ENCODE measurements at places on chromosomes 5 and 9.

- no peak for DNase-seq
These were observed 78.8 kb upstream of the SPRY4 start for GRCh38 chr5:142403583-142403982.

GRCh38 chr5:402615-403359, 40.2 kb upstream of the EXOC3 start:
- no peak for DNase-seq

DNA sequence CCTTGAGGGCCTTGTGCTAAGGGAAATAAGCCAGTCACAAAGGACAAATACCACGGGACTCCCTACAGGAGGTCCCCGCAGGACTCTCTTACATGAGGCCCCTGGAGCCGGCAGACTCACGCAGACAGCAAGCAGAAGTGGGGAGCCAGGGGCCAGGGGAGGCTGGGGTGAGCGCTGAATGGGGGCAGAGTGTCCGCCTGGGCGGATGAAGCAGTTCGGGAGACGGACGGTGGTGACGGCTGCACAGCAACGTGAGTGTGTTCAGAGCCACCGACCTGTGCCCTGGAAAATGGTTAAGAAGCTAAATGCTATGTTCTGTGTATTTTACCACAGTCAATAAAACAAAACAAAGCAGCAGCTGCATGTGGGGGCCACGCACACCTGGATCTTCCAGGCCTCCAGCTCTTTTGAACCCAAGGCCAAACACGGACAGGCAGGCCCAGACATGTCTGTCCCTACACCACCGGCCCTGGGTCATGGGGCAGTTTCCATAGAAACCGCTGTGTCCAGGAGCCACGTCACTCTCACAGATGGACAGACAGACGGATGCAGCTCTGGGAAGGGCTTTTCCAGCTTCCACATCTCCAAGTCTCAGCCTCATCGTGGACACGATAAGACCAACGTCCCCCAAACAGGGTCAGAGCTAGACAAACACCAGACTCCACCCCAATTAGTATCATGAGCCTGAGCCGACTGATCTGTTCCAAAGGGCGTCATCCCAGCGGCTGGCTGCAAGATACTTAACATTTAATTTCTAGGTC, 103.9 kb downstream of the VAV2 start:
- no peak for DNase-seq

- DNase-seq: no peak
These were observed 80.6 kb downstream of the WNK2 start for GRCh38 chr9:93264338-93265125.

DNA sequence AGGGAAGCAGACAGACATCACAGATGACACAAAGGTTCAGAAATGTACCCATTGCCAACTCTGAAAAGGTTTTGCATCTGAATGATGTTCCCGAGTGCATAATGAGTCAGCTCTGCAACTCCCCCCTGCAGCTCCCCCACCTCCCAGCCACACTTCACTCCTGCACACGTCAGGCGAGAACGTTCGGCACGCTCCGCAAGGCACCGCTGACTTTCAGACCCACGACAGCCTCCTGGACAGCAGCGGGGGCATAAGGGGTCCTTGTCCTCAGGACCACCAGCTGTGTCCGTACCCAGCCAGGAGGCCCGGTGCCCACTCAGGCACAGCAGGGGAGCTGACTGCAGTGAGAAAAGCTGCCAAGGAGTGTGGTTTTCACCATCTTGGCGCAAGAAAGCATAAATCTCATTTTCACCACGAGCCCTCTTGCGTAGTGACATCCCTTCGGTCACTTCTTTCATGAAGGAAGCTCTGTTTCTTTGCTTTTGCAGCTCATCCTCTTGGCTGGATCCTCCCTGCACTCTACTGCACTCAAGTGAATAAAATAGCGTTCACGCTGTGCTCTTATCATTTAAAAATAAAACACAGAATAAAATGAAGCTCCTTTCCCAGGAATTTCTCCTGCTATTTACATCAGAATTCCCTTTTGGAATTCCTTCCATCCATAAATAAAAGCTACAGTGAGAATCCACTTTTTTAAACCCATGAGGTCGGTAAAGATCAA, 9.9 kb downstream of the GFPT2 start:
- no peak for DNase-seq

DNA sequence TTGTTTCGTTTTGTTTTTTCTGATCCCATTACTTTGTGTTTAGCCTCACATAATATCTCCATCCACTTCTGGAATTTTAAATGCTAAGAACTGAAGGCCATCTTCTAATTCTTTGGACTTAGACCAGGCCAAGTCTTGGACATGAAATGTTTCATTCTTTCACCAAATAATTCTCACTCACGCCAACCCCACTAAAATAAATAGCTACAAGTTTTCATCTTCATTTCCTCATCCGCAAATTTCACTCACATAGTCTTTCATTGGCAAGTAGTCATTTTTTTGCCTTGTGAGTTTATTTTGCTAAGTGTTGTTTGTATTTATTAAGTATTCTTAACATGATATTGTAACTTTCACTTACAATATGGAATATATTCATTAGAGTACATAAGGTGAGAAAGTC, 1188.6 kb upstream of the SEMA6A start:
- DNase-seq: no peak

DNA sequence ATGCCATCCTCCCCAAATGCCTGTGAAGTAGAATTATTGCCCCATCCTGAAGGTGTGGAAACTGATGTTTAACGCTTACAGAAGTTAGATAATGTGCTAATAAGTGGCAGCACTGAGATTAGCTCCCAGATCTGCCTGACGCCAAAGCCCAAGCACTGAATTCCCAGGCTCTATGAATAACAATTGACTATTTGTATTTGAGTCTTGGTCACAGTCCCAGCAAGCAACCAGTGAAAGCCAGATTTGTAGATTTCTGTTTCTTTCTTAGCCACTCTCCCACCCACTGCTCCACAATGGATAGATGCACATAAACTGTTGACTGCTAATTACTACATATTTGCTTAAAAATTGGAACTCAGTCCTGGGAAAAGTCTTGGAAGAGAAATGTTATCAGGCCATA, 34.4 kb downstream of the FAM240B start:
- no peak for DNase-seq

DNA sequence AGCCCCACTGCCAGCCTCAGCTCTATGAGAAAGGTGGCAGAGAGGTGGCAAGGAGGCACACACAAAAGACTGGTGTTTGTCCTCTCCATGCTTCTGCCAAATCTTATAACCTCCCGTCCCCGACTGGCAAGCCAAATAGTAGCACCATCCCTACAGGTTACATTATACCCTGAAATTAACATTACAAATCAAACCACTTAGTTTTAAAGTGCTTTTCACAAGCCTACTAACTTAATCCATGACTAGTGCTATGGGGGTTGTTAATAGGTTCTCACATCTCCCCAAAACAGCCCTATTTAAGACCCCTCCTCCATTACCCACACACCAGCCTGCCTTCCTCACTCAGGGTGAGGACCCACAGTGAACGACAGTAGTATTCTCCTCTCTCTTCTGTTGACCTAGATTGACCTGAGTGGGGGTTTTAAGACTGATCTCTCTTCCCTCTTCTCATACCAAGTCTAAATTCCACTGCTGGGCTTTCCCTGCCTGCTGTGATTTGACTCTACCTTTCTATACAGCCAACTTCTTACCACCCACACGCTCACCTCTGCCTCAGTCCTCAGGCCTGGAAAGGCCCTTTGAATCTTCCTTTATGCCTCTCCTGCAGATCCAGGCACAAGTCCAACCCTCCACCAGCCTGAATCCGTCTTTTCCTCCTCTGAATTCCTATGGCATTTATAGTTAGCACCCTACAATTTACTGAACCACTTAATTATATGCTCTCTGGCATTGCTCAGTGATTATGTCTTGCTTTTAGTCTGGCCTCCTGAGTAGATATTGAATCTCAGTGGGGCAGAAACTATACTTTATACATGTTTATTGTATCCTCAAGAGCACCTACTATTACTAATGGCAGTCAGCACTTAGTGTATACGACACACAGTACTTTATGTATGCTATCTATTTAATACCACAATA, 116.1 kb downstream of the TMEM174 start:
- no peak for DNase-seq

DNA sequence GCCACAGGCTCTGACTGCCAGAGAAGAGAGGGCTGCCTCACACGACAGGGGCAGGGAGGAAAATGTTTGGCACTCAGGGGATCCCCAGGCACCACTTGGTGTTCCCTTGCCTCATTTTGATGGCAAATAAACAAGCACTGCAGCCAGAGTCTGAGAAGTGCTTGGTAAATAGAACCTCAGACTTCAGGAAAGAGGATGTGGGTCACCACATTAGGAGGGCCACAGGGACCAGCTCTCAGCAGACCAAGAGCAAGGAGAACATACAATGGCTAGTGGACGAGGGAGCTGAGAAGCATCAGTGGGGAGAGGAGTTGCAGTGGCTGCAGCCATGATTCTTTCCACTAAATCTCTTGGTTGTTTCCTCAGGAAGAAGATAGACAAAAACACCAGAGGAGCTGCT, 413.9 kb downstream of the GADD45G start:
- no peak for DNase-seq

DNA sequence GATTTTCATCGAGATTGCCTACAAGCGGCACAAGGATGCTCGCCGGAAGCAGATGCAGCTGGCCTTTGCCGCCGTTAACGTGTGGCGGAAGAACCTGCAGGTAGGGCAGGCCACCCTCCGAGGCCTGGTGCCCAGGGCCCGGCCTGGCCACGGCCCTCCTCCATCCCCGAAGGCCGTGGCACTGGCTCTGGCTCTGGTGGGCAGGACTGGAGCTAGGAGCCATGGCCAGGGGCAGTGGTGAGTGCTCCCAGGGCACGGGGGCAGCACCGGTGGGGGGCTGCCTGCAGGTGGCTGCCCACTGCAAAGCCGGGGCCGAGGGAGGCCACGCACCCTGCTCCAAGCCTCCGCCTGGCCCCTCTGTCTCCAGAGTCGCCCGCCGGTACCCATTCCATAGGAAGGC, 6.0 kb downstream of the LRRC26 start:
- DNase-seq: no peak
